Testis (tissue), 5 donors: ENCODE measurements at places on chromosomes 12 and 14. TPM values are rescaled to one million over a fixed set of nuclear protein-coding genes. Genes with fewer than 3 reads are reported as not detected.

DNA sequence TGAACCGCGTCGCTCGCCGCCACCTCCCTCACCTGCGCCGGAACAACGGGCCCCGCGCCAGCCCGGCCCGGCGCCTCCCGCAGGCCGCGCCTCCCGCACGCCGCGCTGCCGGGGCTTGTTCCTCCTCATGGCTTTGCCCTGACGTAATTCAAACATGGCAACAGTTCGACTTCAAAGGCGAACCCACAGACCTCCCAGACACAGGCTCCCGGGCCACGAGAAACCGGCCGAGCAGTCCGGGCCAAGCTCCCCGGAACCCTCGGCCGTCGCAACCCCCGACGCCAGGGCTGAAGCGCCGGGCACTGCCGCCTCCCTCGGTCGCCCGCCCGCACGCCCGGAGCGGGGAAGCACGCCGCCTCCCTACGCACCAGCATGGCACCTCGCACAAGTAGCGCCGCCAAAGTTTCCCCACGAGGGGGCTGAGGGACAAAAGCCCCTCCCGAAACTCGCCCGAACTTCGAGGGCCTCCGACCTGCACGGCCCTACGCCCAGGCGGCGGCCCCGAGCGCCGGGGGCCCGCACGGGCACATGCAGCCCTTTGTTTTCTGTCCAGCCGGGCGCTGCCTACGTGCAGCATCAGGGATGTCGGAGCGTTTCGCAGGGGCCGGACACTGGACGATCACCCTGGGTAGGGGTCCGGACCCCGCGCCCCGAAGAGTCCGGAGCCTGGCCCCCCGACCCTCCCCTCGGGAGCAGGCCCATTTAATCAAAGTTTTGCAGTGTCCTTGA is 1.7 kb downstream of the SINHCAF start:
- H3K27me3 ChIP-seq = no peaks in the 10 kb centered on the region
- H3K36me3 ChIP-seq = no peaks in the 10 kb centered on the region
- peak overlapping the region; percentile 74 for H3K4me3 ChIP-seq
- peak; percentile 76 for DNase-seq
- peak overlapping the region; percentile 90 for H3K27ac ChIP-seq

- no peak for DNase-seq
- H3K36me3 ChIP-seq = no peaks in the 10 kb centered on the region
These were observed 45.7 kb downstream of the TTC6 start for GRCh38 chr14:37641117-37641516.

The BBOF1 gene
- total RNA-seq = 40.6 TPM

- H3K36me3 ChIP-seq = no peaks in the 10 kb centered on the region
- no peak overlapping the region for H3K4me3 ChIP-seq
- no peak for DNase-seq
- peaks cover 10% of the 10 kb centered on the region for H3K4me1 ChIP-seq
- no peaks in the 10 kb centered on the region for H3K27me3 ChIP-seq
- H3K27ac ChIP-seq = no peak overlapping the region
These were observed 44.7 kb downstream of the IFT81 start for GRCh38 chr12:110168732-110169455.

The GTF2A1 gene
- 66.0 TPM for total RNA-seq

GRCh38 chr12:1666685-1667162 is 24.1 kb upstream of the ADIPOR2 start:
- H3K27me3 ChIP-seq = no peaks in the 10 kb centered on the region
- peaks cover 4% of the 10 kb centered on the region for H3K4me1 ChIP-seq
- H3K27ac ChIP-seq = peak overlapping the region; percentile 36
- DNase-seq = no peak
- no peak overlapping the region for H3K4me3 ChIP-seq

DNA sequence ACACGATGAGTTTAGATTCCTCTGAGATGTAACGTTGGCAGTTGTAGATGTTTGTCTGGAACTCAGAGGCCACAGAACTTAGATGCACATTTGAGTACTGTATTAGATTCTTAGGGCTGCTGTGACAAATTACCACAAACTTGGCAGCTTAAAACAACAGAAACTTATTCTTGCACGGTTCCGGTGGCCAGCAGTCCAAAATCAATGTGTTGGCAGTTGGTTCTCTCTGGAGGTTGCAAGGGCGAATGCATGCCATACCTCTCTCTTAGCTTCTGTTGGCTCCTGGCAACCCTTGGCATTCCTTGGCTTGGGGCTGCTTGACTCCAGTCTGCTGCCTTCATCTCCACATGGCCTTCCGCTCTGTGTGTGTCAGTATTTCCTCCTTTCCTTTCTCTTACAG is 118.9 kb downstream of the C12orf75 start:
- H3K27me3 ChIP-seq = no peaks in the 10 kb centered on the region
- no peak overlapping the region for H3K4me3 ChIP-seq
- no peaks in the 10 kb centered on the region for H3K36me3 ChIP-seq
- H3K27ac ChIP-seq = no peak overlapping the region
- no peaks in the 10 kb centered on the region for H3K4me1 ChIP-seq

DNA sequence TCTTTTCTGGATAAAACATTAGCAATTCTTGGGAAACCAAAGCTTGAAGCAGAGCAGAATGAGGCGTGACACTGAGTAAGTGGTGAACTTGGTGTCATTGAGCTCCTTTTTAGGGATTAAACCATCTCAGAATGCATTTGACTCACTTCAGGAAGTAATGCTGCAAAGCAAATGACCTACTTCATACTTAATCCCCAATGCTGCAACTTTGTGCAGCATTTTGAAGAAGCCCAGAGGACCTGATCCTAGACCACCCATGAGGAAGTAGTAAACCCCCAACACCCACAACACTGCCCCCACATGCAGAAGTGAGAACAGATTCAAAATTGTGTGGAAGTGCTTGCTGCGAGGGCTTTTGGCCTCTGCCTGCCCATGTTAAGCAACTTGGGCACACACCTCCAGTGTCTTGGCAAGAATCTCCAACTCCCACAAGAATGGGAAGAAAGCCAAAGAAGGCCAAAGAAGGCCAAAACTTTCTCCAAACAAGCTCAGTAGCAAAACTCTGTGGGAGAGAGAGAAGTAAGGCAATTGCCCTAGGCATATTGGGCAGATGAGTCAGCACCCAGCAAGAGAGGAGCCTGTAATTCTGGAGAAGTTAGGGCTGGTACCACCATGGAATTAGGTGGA is 69.2 kb upstream of the ETV6 start:
- peak; percentile 19 for DNase-seq
- no peaks in the 10 kb centered on the region for H3K36me3 ChIP-seq
- no peaks in the 10 kb centered on the region for H3K27me3 ChIP-seq
- no peak overlapping the region for H3K4me3 ChIP-seq

The IAPP gene
- total RNA-seq = not detected

- H3K27ac ChIP-seq = no peak overlapping the region
- no peaks in the 10 kb centered on the region for H3K27me3 ChIP-seq
- no peak for DNase-seq
- H3K36me3 ChIP-seq = no peaks in the 10 kb centered on the region
- no peak overlapping the region for H3K4me3 ChIP-seq
- H3K4me1 ChIP-seq = no peaks in the 10 kb centered on the region
These were observed 716.6 kb downstream of the BCL11B start for GRCh38 chr14:98555440-98555839.

- H3K27ac ChIP-seq = no peak overlapping the region
- no peak for DNase-seq
- no peak overlapping the region for H3K4me3 ChIP-seq
- no peaks in the 10 kb centered on the region for H3K27me3 ChIP-seq
- no peaks in the 10 kb centered on the region for H3K36me3 ChIP-seq
These were observed 173.8 kb upstream of the CNOT2 start for GRCh38 chr12:70069221-70070105.

The ZC2HC1C gene
- total RNA-seq = 63.5 TPM

DNA sequence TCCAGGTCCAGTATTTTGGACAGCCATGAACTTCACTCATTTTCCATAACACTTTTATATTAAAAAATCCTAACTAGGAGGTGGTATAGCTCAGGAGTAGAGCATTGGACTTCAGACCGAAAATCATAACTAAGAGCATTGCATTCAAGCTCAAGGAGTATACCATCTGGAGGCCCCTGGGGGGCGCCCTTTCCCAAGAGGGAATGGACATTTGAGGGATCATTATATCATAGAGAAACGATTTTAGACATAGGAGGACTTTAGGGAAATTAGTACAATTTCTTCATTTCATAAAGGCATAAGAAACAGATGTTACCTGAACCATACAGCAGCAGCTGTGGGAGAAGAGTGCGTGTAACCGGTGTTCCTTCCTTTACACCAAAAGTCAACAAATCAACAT is 5.2 kb upstream of the ATG14 start:
- no peak overlapping the region for H3K27ac ChIP-seq
- DNase-seq = peak; percentile 37
- no peaks in the 10 kb centered on the region for H3K27me3 ChIP-seq
- no peaks in the 10 kb centered on the region for H3K36me3 ChIP-seq

The TSPAN8 gene
- total RNA-seq = 1.3 TPM

- H3K4me3 ChIP-seq = no peak overlapping the region
- no peak overlapping the region for H3K27ac ChIP-seq
- no peaks in the 10 kb centered on the region for H3K36me3 ChIP-seq
- no peaks in the 10 kb centered on the region for H3K27me3 ChIP-seq
- H3K4me1 ChIP-seq = peaks cover 6% of the 10 kb centered on the region
- no peak for DNase-seq
These were observed 84.3 kb upstream of the FOXN3 start for GRCh38 chr14:89501381-89501780.

The LALBA gene
- 3.8 TPM for total RNA-seq

DNA sequence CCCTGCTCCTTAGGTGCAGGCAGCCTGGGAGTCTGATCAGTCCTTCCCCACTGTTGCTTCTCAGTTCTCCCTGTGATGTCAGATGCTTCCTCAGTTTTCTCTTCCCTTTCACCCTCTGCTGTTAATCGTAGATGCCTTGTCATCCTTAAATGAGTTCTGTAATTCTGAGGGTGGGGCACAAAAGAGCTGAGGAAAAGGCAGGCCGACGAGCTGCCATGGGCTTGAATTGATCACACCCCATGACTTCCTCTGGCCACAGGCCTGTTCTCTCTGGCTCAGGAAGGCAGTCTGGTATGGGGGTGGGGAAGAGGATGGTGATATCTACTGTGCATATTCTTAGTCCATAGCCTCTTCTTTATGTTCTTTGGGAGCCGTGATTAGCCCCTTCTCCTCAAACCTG is 5.2 kb upstream of the AP1G2 start:
- DNase-seq = no peak
- no peaks in the 10 kb centered on the region for H3K4me1 ChIP-seq
- H3K4me3 ChIP-seq = no peak overlapping the region

The DAO gene
- total RNA-seq = 0.79 TPM

The EXOC3L4 gene
- total RNA-seq = 1.0 TPM

DNA sequence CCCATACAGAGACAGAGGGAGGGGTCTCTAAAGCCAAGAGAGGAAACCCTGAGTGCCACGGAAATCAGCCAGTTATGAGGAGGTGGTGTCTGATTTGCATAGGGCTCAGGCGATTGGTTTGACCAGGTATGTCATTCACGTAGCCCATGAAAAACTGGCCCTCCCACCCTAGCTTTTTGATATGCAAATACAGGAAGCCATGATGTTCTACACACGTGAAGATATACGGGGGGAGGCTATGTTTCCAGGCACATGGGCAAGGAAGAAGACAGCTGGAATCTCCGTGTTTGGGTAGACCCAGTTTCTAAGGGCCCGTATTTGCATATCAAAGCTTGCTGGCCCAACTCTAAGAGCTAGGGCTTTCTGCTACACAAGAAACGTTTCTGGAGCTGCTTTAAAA is 717.8 kb upstream of the SEL1L start:
- no peak overlapping the region for H3K4me3 ChIP-seq
- no peaks in the 10 kb centered on the region for H3K27me3 ChIP-seq
- no peaks in the 10 kb centered on the region for H3K36me3 ChIP-seq
- H3K4me1 ChIP-seq = no peaks in the 10 kb centered on the region
- no peak overlapping the region for H3K27ac ChIP-seq
- DNase-seq = peak; percentile 60

DNA sequence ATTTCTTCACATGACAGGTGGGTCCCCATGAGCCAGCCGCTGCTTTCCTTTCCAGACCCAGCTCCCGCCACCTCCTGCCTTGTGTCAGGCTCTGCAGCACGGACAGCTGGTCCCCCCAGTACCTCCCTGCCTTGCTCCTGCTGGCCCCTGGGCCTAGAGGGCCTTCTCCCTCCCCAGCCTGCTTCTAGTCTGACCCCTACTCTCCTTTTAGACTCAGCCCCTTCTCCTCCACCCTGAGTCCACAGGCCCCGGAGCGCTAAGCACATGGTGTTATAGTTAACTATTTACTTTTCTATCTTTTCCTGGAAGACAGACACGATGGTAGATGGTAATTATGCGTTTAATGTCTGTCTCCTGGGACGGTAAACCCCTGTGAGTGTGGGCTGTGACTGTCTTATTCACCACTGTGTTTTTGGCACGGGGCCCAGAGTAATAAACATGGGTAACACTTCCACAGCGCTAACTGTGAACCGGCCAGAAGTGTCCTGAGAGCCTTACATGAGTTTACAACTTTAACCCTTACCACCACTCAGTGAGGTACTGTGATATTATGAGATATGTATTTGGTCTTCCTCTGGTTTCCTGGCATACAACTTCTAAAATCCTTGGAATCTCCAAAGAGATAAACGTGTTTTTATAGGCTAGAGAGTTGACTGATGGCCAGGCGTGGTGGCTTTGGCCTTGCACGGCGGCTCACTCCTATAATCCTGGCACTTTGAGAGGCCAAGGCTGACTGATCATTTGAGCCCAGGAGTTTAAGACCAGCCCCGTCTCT is 41.2 kb downstream of the DGLUCY start:
- no peaks in the 10 kb centered on the region for H3K27me3 ChIP-seq
- DNase-seq = peak; percentile 63
- no peak overlapping the region for H3K27ac ChIP-seq
- H3K36me3 ChIP-seq = no peaks in the 10 kb centered on the region
- no peak overlapping the region for H3K4me3 ChIP-seq
- H3K4me1 ChIP-seq = peaks cover 19% of the 10 kb centered on the region
